Globus pallidus (tissue), 1 donor: ENCODE measurements at places on chromosomes 4 and X.

DNA sequence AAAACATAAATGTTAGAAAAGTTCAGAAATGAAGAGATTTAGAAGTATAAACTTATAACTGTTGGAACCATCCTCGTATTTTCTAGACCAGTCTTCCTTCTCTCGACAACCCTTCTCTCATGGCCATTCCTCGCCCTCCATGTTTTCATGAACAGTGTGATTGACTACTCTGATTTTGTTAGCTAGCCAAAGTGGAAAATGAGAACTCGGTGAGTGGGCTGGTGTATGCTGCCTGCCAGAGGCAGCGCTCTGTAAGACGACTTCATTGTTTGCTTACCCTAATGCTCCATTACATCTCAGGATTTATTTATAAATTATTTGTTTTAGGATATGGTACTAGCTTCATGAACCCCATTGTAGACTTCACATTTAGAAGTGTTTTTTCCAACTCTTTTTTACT, 153.0 kb downstream of the CBR4 start:
- DNase-seq, result no peak

DNA sequence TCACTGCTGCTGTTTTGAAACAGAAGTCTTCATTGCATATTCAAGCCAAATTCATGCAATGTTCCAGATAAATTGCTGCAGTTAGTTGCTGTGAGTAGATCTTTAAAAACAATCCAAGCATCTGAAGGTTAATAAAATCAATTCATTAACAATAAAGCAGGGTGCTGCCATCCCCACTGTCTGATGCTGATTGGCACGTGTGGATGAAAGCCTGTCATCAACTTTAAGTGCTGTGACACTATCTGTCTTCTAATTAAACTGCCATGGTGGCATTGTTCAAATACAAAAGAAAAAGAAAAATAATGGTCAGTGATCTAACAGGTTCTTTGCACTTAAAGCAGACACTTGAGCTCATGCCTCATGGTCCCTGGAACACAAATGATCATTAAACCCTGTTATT, 63.0 kb upstream of the MND1 start:
- DNase-seq, result no peak

DNA sequence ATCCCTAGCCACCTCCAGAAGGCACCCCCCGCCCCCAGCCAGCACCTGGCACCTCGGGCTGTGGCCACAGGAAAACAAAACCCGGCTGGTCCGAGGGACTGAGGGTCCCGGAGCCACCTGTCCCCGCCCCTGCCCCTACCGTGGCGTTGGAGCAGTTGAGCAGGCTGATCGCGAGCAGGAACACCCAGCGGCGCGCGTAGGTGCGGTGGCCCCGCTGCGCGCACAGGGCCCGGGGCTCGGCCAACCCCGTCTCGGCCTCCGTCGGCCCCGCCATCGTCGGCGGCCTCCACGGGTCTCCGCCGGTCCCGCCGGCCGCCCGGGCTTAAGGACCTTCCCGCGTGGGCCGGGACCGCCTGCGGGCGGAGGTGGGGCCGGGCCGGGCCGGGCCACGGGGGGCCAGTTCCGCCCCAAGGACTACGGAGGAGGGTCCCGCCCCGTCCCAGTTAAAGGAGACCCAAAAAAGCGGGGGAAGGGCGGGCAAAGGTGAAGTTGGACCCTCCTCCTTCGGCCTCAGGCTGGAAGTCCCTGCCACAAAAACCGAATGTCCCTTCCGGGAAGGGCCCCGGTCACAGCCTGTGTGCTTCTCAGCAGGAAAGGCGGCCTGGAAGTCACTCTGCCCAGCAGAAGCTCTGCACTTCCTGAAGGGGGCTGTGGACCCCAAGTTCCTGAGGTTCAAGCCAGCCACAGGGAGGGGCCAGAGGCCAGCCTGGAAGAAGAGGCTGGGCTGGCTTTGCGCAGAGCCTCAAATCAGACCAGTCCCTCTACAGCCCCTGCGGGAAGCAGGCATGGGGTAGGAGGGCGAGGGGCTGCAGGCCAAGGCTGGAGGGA, at the start of gene SLC49A3:
TSS of gene SLC49A3 (minus strand) at position 298 of the 828 bp plus-strand sequence. CDS start at position 274, 24 bp downstream.
- no peak for DNase-seq

- DNase-seq, result peak; percentile 54
Measured at GRCh38 chr4:16227462-16227868, 1.2 kb upstream of the TAPT1 start.

DNA sequence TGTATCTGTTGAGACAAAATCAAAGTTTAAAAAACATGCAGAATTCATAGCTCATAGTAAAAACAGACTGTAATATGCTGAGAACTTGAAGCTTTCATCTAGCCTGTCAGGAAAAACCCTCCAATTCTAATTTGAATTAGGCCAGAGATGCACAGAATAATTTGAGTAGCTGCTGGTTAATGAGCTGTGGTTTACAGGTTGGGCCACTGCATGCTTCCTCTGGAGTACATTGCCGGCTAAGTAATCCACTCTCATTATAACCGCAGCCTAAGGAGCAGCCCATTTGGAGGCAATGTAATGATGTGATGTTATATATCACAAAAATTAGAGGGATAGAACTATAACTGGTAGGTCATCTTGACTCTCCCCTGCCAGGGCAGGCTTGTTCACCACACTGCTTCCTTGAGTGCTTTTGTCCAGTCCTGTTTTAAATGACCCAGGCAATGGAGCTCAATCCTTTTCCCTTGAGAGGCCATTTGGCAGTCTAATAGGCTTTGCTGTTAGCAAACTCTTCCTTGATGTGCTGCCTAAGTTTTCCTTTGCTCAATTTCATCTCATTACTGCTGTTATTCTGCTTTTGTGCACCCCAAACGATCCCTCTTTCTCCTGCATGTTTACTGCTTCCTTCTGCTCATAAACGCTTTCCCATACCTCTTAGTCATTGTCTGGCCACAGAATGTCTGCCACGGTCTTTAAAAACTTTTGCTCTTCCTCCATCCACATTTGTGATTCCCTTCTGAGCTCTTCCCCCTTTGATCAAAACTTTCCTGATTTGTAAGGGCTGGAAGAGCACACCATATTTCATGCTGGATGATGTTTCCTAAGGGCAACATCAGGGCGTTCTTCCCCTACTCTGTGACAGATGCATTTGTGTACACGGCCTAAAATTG, 230.9 kb downstream of the C4orf33 start:
- DNase-seq, result no peak

- DNase-seq, result no peak
Measured at GRCh38 chr4:1564535-1565375, 119.4 kb downstream of the FAM53A start.

- no peak for DNase-seq
Measured at GRCh38 chr4:1975880-1976279, 32.9 kb downstream of the NELFA start.

GRCh38 chr4:7587433-7588405, 153.0 kb upstream of the PSAPL1 start:
- DNase-seq, result no peak

DNA sequence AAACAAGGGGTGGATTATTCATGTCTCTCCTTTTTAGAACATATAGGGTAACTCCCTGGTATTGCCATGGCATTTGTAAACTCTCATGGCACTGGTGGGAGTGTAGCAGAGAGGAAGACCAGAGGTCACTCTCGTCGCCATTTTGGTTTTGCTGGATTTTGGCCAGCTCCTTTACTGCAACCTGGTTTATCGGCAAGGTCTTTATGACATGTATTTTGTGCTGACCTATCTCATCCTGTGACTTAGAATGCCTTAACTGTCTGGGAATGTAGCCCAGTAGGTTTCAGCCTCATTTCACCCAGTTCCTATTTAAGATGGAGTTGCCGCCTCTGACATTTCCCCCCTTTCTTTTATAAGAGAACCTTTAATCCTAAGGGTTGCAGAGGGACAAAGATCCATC, 45.8 kb downstream of the MGST2 start:
- no peak for DNase-seq

DNA sequence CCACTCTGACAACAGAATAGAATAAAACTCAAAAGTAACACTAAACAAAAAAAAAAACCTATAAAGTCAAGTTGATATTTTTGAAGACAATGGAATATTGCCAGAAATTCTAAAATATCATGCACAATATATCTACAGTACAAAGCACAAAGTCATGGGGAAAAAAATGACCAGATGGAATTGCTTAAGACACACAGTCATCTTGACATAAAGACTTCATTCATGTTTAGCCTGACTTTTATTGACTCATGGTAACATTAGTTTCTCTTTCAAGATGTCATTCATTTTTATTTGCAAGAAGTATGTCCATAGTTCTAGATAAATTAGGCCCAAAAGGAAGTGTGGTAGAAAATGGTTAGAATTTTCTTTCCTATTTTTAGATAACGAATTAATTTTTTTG, 259.1 kb downstream of the CAMK2D start:
- DNase-seq, result no peak

- DNase-seq, result no peak
Measured at GRCh38 chr4:101981756-101982155, 191.2 kb downstream of the BANK1 start.

- DNase-seq, result no peak
Measured at GRCh38 chrX:63686878-63687714, 97.9 kb downstream of the ARHGEF9 start.

GRCh38 chrX:42577936-42578470, 200.0 kb downstream of the PPP1R2C start:
- DNase-seq, result no peak

DNA sequence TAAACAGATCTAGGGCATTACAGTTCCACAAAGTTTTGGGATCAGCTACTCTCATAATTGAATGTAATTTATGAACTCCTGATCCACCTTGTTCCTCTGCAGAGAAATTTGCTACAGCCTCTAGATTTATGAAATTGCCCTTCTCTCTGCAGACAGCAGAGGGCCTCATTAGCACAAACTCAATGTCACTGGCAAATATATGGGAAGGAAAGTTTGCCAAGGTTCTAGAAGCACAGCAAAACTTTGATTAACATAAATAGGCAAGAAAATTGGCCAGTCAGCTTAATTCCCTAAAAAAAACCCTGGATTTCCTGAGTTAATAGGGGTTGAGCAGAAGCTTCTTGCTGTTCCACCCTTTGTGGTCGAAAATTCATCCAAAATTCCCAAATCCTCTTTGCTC, 31.5 kb downstream of the PRPS1 start:
- DNase-seq, result peak; percentile 51

GRCh38 chr4:13866881-13867280, 239.4 kb upstream of the BOD1L1 start:
- DNase-seq, result no peak

DNA sequence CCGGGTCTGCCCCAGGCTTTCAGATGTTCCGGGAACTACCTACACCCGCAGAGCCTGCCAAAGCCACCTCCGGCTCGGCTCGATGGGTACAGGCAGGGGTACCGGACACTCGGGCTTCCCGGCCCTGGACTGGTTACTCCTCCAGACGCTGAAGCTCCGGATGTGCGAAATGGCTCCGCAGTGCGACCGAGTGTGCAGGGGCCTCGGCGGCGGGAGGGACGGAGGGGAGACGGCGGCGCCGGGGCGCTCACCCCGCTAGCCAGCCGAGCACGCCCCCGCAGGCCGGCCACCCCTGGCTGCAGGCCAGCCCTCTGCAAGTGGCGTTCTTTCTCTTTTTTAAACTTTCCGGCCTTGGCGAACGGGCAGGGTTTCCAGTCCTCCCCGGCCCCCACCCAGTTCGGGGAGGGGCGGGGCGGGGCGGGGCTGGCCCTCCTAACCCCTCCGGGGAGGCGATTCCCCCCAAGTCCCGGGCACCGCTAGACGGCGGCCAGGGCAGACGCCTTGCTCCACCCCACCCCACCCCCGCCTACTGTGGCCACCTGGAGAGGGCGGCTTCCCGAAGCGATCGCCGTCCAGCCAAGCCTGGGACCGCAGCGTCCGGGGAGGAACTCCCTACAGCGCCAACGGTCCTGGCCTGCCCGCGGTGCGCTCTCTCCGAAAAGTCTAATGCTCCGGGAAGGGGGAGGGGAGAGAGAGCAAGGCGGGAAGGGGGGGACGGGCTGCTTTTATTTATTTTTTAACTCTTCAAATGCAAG, 7.5 kb downstream of the BCOR start:
- no peak for DNase-seq

GRCh38 chr4:168693750-168694490, 197.1 kb downstream of the PALLD start:
- no peak for DNase-seq

DNA sequence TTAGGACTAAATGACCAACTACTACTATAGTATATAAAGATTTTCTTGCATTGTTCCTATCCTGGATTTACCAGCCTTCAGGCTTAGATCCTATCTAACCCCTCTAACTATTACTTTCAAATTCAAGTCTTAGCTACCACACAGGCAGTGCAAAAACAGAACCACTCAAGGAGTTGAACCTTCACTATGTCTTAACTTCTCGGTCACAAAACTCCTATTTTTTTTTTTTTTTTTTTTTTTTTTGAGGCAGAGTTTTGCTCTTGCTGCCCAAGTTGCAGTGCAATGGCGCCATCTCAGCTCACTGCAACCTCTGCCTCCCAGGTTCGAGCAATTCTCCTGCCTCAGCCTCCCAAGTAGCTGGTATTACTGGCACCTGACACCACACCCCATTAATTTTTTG, 6.3 kb upstream of the FAM200B start:
- DNase-seq, result no peak

- DNase-seq, result peak; percentile 16
Measured at GRCh38 chr4:112075129-112075753, 70.0 kb upstream of the FAM241A start.

GRCh38 chrX:2629316-2630007, 61.6 kb upstream of the CD99 start:
- no peak for DNase-seq

- DNase-seq, result no peak
Measured at GRCh38 chrX:125319646-125320521, at the start of gene TEX13C. TSS of gene TEX13C (plus strand) at chrX:125319871. CDS start at chrX:125320120, 249 bp downstream.

- DNase-seq, result peak; percentile 44
Measured at GRCh38 chr4:15738877-15739276, 36.0 kb downstream of the BST1 start.

GRCh38 chrX:39652336-39652735, 445.4 kb downstream of the BCOR start:
- DNase-seq, result peak; percentile 42

DNA sequence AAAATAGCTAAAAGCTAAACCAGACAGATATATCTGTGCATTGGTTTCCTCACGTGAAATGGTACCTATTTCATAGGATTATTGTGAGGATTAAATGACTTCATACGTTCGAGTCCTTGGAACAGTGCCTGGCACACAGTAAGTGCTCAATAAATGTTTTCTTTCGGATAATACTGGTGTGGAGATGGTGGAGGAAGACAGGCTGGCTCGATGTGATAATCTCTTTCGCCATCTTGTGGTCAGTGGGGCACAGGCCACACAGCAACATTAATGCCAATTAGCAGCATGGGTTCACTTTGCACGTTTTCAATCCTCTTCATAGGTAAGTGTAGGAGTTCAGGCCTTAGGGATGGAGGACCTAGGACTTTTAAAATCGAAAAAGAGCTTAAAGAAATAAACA, 9.3 kb downstream of the PAGE4 start:
- DNase-seq, result no peak

DNA sequence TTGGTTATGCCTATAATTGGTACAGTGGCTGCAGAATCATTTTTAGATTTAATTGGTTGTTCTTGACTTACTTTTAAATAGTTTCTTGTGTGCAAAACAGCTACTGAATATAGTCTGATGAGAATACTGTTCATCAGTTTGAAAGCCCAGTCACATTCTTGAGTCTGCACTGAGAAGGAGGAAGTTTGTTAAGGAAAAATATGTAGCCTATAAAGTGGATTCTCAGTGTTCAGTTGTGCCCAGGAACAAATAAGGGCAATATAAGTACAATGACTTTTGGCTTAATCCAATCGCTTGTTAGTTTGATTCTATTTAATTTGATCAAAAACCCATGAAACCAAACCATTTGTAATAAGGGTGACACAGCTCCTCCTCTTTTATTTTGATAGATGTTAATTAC, 32.8 kb upstream of the GEMIN8 start:
- DNase-seq, result no peak

- DNase-seq, result no peak
Measured at GRCh38 chr4:118086344-118086743, 52.1 kb downstream of the NDST3 start.
